Cortex of kidney (tissue), 1 donor: ENCODE measurements at places on chromosomes 1 and 21.

DNA sequence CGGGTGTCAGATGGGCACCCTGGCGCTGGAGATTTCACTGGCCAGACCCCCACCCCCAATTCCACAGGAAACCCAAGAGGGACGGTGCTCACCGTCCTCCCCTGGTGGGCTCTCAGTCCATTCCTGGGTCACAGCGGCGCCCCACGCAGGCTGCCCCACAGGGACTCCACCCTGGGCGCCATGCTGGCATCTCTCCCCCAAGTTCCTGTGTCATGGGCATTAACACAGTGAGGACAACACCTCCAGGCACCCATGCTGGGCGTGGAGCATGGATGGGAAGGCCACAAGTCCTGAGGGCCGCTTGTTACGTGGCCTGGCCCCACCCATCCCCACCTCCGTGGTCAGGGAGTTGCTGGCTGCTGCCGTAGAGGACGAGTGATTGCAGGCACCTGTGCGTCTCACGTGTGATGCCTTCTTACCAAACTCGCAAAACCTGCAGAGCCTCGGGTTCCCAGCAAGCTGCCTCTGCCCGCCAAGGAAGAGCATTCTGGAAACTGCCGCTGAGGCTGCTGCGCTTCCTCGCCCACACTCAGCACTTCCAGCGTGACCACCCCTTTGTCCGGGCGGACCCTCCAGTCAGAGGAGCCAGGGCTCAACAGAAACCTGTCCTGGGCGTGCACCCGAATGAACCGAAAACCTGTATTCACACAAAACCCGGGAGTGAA is 60.3 kb downstream of the SLX9 start:
- DNase-seq = no peak

DNA sequence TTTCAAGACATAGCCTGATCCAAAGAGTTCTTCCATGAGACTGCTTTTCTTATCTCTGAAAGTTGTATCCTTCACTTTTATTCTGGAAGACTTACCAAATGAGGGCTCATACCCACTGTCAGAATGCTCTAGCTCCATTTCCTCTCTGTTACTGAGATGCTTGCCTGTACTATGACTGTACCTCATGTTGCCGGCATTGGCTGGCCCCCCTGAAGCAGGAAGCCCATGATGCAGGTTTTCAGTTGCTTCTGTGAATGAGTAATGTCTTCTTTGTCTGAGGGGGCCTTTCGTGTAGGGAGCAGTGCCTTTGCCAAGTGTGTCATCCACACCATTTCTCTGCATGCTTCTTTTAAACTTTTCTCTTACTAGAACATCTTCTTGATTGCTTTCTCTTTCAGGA is 39.5 kb downstream of the LCA5L start:
- DNase-seq = no peak

DNA sequence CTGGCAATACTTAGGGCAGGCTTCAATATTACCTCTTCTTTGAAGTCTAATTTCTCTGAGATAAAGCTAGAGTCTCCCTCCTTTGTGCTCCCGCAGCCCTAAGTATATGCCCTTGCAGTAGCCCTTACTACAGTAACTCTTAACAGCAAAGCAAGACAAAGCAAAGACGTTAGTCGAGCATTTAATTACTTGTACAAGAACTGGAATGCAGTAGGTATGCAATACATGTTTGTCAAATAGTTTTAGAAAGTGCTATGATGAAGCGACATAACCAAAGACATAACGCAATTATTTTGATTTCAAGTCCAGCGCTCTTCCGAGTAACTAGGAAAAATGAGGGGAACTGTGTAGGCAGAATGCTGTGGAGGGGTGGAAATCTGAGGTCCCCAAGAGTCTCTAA is 1.6 kb downstream of the P3H1 start:
- DNase-seq = no peak

DNA sequence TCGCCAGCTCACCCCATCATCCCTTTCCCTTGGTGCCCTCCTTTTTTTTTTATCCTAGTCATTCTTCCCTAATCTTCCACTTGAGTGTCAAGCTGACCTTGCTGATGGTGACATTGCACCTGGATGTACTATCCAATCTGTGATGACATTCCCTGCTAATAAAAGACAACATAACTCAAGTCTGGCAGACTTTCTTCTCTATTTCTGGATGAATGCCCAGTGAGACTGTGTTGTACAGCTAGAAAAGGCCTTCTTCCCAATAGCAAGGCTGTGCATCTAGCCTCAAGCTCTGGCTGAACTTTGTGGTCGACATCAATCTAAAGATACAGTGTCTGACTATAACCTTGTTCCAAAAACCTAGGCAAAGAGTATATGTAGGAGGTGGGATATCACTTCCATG is 6.4 kb downstream of the IL24 start:
- DNase-seq = no peak

DNA sequence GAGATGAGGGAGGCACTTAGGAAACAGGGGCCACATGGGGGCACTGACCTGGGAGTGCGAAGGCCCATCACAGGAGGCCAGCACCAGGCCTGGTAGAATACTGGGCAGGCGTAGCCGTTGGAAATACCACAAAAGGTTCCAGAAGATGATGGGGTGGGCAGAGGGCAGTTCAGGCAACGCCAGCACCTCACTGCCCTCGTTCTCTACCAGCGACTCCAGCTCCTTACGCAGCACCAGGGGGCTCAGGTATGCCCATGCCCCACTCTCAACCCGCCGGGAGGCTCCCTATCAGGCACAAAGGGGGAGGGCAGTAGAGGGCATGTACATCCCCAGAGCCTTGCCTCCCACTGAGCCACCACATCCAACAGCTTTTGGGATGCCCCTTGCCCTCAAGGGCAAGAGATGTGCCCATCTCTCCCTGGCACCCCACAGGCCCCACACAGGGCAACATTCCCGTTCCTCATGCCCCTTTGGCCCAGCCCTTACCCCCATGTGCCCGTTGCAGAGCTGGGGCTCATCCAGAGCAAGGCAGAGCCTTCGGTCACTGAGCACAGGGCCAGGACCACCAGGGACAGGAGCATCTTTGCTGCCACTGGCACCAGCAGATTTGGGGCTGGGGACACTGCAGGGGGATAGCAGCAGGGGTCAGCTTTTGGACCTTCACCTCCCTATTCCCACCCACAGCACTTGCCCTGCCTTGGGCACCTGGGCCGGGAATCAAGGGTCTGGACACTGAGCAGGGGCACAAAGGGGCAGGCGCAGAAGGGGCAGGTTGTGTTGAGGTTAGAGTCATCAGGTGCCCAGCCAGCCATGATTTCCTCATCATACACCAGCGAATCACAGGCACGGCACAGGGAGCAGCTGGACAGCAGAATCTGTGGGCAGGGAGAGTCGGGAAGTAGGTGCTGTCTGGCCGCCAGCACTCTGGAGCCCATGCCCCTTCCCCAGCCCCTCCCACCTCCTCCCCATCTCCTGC is 9.7 kb upstream of the GATAD2B start:
- DNase-seq = no peak

- DNase-seq = no peak
Measured at GRCh38 chr1:117794073-117794472, 135.3 kb downstream of the GDAP2 start.

- DNase-seq = no peak
Measured at GRCh38 chr1:7579016-7579415, 192.1 kb upstream of the VAMP3 start.

- no peak for DNase-seq
Measured at GRCh38 chr1:87392248-87393192, 63.8 kb downstream of the LMO4 start.

- DNase-seq = no peak
Measured at GRCh38 chr1:188689542-188689941, 1788.1 kb downstream of the BRINP3 start.

- DNase-seq = no peak
Measured at GRCh38 chr1:58367217-58367616, 179.3 kb downstream of the OMA1 start.

GRCh38 chr1:31399976-31400375 is 13.0 kb upstream of the SERINC2 start:
- DNase-seq = no peak

DNA sequence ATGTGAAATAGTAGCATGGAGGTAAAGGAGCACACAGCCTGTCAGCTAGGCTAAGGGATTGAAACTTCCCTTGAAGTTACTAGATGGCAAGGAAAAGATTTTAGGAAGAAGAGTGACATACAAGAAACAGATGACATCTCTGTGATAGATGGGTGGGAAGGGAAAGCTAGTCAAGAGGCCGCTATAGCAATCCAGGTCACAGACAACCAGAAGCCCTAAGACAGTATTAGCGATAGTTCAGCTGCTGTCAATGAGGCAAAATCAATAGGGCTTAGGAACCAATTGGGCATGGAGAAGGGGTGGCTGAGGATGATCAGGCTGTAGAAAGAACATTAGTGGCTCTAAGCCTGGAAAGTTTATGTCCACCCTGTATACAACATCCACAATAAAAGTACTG is 111.1 kb downstream of the GLUL start:
- no peak for DNase-seq
